ENCODE measurements at places on chromosomes 4 and X. TPM values are rescaled to one million over a fixed set of nuclear protein-coding genes. Genes with fewer than 3 reads are reported as not detected.

DNA sequence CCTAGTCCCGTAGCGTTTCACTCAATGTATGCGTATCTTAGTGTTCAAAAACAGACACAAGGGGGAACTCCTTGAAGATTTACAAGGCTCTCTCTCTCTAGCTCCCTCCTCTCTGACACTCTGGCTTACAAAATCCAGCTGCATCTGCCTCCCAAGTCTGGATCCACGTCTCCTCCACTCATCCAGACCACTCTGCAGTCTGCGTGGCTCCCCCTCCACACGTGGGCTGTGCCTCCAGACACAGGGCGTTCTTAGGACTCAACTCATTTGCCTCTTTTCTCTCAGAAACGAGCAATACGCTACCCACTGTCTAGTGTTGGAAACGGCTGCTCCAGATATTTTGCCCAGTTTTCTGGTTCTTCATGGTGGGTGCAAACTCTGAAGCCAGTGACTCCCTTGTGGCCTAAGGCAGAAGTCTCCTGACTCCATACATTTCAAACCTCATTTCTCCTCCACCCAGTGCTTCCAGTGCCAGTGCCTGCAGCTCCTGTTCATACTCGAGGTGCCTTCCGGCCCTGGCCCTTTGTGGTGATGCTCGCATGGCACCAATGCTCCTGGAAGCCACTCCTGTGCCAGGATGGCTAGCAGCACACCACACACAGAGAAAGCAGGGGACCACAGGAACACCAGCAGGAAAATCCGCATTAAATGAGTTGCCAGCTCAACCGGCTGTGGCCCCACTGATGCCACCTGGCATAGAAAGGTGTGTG is 24.1 kb downstream of the NAT8L start:
- peak; percentile 6 for DNase-seq

- DNase-seq, result no peak
These were observed 9.8 kb upstream of the TMEM185A start for GRCh38 chrX:149641432-149641831.

DNA sequence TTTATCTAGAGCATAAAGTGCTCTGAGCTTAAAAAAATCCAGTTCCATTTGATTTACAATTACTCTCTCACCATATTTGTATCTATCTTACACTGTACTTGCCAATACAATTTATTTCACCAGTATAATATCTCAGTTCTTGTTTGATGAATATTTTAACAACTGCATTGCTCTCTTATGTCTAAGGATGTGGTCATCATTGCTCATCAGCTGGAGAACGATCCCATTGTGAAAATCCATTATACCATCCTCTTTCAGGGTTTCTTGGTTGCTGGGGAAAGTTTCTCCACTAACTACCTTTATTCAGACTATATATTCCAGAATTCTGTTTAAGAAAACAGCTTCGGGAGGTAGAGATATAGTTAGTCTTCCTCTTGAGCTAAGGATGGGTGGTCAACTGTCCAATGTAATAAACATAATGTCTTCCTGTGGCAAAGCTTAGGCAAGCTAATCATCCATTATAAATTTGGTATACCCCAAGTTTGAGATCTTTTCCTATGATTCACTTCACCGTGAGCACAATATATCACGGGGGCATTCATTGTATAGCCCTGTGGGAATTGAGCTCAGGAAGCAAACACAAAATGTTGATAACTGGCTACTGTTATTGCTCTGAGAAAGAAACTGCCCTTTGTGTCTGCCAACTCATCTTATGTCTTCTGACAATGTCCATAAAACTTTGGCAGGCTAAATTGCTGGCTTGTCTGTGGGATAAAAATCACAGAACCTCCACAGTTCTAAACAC is 2361.9 kb downstream of the ARAP2 start:
- no peak for DNase-seq

DNA sequence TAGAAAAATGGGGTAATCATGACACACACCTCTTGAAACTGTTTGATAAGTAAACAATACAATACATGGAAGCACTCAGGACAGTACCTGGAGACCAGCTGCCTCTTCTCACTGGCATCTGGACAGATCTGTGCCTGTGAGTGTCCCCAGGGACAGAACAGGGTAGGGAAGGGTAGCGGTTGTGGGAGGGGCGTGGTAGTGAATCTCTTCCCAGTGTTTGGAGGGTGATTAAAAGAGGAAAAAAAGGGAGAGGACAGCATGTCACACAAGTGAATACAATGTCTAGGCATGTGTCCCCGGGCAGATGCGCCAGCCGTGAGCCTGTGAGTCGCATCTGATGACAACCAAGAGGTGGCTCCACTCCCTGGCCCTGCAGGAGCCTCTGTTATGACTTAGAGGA is 138.8 kb upstream of the MSX1 start:
- no peak for DNase-seq

DNA sequence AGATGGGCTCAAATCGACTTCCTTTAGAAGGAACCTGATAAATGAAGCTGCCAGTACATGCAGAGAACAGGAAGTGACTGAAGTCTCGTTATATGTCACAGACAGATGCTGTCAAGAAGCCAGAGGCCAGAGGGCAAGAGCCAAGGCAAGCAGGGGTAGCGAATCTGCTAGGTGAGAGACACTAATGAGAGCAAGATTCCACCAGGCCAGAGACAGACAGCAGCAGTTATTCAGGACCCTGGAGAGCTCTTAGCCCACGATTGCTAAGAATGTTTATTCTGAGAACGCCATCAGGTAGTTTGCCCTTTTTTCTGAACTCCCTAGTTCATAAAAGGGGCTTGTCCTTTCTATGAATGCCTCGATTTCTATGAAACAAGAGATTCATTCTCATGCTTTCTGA is 73.7 kb downstream of the BEND2 start:
- no peak for DNase-seq

DNA sequence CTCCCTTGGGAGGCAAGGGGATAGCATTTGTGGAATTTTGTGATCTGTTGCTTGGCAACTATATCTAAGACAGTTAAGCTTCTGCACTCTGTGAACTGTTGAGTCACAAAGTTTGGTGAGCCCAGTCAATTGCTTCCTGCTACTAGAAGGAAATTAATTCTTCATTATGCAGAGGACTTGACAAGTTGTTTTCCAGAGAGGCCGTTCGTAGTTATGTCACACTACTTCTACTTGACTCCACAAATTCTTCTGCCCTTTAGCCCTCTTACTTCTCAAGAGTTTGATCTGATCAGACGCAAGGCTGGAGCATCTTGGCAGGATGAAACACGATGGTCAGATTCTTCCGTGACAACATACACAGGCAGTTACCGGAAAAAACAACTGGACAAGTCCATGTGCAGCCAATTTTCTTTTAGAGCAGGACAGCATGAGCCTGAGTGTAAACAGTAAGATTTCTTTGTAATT is at the start of gene C4orf51:
TSS of gene C4orf51 (plus strand) at position 156 of the 465 bp plus-strand sequence. CDS start at position 214, 58 bp downstream.
- no peak for DNase-seq

LDB2 gene
- total RNA-seq, result 8.0 TPM

SERTM2 gene
- not detected for total RNA-seq
